ENCODE measurements at places on chromosomes 11 and 22.

- DNase-seq = no peak
These were observed 11.4 kb upstream of the ADSL start for GRCh38 chr22:40334899-40335298.

- DNase-seq = no peak
These were observed 1.6 kb downstream of the CD81 start for GRCh38 chr11:2378527-2379210.

- peak; percentile 38 for DNase-seq
These were observed 666 bp downstream of the NELL1 start for GRCh38 chr11:20669820-20670684.

GRCh38 chr11:128709402-128709801, 15.5 kb downstream of the FLI1 start:
- DNase-seq = no peak

- DNase-seq = no peak
These were observed 382.2 kb upstream of the ANO5 start for GRCh38 chr11:21810650-21811049.

GRCh38 chr11:119513131-119513805, 90.3 kb upstream of the THY1 start:
- no peak for DNase-seq

GRCh38 chr11:68812526-68812925, 29.2 kb downstream of the CPT1A start:
- no peak for DNase-seq

Data from H9 (cell line).